NCI-H1417 (cell line): ENCODE measurements at places on chromosomes 7 and 10.
A peak's percentile ranks its signal among the peaks of the same experiment; 100 is the strongest.

DNA sequence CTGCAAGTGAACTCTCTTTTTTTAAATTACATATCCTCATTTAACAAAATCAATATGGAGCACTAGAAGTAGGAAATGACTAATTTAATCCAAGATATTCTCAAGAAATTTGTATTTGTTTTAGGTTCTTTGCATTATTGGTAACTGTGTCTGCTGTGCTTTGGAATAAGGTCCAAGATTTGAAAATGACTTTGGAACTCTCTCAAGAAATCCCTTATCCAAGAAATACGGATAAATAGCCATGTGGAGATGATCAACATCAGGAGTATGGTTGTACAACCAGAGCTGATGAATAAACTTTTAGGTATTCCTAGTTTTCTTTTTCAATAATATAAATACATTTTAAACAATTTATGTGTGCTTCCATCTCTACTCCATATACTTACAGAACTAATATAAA is 279.9 kb upstream of the SEMA3C start:
- no peak for DNase-seq

- no peak for DNase-seq
Measured at GRCh38 chr7:29839302-29839701, 33.0 kb downstream of the WIPF3 start.

- DNase-seq, result no peak
Measured at GRCh38 chr10:132138133-132138532, 48.6 kb upstream of the DPYSL4 start.

DNA sequence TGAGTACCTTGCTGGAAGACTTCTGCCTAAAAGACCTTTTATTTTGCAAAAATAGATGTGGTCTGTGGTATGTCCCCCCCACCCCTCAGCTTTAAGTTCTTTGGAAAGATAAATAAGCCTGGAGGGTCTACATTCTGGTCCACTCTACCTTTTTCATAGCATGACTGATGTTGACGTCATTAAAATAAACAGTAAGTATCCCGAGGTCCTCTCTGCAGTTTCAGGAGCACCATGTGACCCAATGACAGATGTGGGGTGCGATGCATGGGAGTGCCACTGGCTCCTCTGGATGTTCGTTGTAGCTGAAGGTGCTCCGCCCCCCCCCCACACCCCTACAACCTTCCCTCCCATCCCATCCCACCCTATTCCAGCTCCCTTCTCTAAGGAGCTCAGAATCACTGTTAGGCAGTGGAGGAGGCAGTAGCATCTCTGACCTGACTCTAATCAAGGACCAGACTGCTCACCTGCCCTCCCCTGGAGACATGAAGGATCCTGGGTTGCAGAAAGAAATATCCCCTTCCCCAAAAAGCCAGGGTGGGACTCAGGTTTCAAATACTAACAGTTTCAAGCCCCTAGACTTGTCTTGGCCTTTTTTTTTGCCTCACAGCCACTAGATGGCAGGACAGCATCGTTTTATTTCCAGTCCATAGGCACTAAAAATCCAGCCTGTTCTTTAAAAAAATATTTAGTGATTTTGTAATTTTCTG is 25.1 kb downstream of the CASP7 start:
- peak; percentile 21 for DNase-seq

DNA sequence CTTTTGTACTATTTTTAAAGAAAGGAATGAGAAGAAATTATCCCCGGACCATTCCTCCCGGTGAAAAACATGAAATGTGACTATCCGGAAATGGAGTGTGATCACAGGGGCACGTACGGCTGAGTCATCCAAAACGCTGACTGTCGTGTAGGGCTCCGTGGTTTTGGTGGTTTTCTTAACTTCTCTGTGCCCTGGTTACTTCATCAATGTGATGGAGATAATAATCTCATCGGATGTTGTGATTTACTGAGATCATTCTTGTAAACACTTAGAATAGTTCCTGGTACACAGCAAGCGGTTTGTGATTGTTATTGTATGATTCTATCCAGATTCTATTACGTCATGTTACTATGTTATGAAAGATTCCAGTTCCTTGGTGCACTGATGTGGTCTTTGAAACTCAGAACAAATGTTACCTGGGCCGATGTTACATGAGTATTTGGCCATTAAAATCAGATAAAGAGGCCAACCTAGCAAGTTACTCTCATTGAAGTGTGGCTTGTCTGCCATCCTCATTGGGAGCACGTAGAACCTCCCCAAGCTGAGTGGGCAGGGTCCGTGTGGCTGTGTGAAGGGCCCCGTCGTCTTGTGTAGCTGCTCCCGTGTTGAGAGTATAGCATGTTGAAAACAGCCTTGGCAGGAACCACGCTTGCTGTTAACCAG is 99.5 kb downstream of the CAMK1D start:
- no peak for DNase-seq

DNA sequence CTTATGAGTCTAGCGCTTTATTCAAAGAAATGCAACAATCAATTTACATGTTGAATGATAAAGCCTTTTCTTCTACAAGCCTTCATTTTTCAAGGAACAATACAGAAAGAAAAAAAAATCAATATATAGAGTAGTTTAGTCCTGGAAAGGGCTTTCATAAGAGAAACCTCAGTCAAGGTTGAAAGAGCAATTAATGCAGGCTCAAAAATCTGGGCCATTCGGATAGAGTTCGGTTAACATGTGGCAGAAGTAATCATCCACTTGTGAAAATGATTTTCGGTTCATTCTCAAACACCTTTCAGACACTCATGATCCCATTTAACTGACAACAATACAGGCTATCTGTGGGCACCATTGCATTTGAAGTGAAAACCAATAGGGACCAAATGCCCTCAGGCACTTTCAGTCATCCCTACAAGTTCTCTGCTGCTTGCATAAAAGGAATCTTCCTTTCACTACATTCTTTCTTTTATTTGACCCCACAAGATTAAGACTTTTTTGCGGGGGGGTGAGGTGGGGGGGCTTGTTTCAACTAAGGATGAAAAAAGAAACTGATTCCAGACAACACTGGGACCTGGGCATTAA is 177.9 kb downstream of the RNF133 start:
- peak; percentile 87 for DNase-seq

- no peak for DNase-seq
Measured at GRCh38 chr10:103455235-103455634, 3.1 kb upstream of the CALHM2 start.

DNA sequence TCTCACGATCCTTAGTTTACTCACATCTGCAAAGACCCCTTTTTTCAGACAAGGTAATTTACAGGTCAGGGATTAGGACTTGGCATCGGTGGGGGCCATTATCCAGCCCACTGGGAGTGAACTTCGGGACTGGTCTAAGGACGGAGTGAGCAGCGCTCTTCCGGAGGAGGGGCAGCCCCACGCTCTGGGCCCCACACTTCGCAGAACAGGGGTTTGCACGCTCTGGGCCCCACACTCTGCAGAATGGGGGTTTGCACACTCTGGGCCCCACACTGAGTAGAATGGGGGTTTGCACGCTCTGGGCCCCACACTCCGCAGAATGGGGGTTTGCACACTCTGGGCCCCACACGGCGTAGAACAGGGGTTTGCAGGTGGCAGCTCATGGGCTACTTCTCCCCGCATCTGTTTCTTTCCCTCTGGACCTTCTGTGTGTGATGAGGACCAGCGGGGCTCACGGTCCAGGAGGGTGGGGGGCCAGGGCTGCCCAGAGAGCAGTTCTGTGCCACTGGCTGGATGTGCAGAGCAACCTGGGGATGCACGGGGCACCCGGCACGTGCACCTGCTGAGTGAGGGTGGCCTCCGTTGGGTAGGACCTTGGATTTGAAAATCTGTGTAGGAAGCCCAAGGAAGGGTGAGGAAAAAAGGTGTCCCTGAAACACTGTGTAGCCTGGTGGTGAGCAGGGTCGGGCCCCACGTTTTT is 134.8 kb downstream of the WDR37 start:
- DNase-seq, result no peak

GRCh38 chr10:110459600-110459999 is 38.1 kb upstream of the DUSP5 start:
- no peak for DNase-seq

DNA sequence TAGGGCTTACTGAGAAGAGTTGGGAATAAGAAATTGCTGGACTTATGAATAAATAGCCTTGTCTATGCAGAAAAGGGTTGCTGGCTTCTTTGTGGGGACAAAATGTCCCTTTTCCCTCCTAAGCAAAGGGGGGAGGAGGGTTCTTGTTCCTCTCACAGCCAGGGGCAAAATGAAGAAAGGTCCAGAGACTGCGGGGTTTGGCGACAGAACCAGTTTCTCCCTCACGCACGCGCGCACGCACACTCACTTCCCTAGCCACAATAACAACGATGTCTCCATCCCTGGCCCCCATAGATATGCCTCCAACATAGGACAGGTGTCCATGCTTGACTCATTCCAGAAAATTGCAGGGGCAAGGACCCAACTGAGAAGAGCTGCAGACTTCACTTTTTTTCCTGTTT is 3.3 kb downstream of the ZMIZ1 start:
- DNase-seq, result no peak

GRCh38 chr7:79933144-79933543 is 201.5 kb upstream of the GNAI1 start:
- DNase-seq, result no peak

DNA sequence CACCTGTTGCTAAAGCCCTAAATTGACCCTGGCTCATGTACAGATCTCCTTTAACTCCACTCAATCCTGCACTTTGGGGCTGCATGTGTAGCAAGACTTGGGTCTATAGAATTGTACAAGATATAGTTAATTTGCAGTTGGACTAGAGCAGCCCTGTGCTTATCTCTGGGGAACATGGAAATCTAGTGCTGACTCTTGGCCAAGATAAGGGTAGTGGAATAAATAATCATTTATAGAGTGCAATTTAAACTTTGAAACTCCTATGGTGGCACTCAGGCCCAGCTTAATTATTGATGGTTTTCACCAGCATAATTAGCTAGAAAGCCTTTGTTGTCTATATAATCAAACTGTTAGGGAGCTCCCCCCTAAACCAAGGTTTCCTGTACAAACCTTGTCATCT is 39.2 kb upstream of the MBL2 start:
- DNase-seq, result no peak

DNA sequence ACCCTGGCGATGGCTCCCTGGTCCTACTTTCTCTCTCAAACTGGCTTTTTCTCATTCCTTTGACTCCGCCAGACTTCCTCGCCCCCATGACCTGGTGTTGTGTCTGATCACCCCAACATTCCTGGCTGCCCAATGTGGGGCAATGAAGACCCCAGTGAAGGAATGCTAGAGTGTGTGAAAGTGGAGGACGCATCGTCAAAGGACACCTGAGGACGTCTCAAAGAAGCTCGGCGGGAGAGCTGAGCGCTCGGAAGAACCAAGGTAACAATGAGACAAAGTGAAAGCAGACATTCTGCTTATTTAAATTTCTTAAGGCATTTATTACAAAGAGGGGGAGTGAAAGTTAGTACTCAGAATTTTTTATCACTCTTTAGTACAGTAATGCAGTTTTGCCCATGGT is 31.7 kb upstream of the AKR1C2 start:
- DNase-seq, result no peak

DNA sequence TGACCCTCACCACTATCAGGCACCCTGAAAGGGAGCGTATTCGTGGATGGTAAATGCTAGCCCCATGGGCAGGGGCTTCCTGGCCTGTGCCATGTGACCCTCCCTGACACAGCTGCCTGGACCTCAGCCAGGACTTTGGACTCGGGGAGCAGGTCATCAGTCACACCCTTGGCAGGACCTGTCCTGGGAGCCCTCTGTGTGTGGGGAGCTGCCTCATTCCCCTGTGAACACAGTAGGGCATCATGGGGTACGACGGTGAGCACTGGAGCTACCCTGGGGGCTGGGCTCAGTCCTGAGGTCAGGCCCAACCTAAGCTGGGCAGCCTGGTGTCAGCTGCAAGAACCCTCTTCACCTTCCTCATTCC is 129.3 kb upstream of the FAM20C start:
- DNase-seq, result no peak

- no peak for DNase-seq
Measured at GRCh38 chr10:23556727-23557440, 118.0 kb downstream of the OTUD1 start.

DNA sequence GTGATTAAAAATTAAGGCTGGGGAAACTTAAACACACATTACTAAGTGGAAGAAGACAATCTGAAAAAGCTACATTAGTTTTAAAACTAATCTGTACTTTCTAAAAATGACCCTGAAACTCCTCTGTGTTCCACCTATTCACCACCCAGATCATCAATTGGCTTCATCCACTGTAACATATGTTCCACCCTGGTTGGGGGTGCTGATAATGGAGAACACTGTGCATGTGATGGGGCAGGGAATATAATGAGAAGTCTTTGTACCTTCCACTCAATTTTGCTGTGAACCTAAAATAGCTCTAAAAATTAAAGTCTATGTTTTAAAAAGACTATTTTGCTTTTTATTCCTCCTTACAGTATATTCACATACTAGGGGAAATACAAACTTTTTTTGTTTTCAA is 132.7 kb downstream of the CNOT4 start:
- no peak for DNase-seq

DNA sequence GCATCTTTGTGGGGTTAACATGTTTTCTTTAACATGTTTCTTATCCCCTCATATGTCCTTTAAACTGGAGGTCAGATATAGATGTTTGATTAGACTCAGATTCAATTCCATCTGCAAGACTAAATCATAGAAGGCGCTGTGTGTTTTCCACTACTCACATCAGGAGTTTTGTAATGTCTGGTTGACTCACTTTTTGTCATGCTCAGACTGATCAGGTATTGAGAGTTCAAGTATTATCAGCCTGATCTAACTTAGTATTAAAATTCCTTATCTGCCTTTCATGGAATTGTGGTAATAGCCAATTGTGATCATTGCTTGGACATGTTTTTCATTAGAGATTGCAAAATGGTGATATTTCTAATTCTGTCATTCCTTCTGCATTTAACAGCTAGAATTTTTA is 30.2 kb downstream of the ENTPD7 start:
- no peak for DNase-seq

DNA sequence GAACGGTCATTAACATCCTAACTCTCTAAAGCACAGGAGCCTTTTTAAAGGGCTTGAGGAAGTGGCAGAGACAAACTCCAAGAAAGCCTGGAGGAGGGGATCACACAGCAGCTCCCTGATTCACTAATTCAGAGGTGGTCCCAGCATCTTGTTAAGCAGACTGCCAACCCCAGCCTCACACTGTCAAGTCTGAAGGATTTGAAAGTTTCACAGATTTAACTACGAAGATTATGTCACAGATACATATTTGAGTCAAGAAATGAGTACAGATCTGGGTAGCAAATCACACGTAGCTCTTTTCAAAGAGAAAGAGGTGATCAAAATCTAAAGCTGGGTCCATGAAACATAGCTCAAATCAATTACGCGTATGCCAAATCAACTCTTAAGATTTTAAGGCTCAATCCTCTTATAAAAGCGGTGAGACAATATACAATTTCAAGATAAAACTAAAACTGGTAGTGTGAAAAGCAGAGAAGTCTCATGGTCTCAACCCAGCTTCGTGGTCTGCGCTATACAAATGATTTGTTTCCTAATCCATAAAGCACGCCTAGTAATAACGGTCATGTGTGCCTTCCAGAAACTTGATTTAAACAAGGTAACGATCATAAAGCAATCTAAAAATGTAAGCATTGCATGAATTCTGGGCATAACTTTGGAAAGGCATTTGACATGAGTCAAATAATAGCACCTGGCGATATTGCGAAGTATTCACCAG is 229.9 kb upstream of the MKLN1 start:
- no peak for DNase-seq

GRCh38 chr10:35326466-35327235 is 9.7 kb upstream of the CCNY start:
- DNase-seq, result no peak
